ENCODE measurements at places on chromosomes 16 and 17.

DNA sequence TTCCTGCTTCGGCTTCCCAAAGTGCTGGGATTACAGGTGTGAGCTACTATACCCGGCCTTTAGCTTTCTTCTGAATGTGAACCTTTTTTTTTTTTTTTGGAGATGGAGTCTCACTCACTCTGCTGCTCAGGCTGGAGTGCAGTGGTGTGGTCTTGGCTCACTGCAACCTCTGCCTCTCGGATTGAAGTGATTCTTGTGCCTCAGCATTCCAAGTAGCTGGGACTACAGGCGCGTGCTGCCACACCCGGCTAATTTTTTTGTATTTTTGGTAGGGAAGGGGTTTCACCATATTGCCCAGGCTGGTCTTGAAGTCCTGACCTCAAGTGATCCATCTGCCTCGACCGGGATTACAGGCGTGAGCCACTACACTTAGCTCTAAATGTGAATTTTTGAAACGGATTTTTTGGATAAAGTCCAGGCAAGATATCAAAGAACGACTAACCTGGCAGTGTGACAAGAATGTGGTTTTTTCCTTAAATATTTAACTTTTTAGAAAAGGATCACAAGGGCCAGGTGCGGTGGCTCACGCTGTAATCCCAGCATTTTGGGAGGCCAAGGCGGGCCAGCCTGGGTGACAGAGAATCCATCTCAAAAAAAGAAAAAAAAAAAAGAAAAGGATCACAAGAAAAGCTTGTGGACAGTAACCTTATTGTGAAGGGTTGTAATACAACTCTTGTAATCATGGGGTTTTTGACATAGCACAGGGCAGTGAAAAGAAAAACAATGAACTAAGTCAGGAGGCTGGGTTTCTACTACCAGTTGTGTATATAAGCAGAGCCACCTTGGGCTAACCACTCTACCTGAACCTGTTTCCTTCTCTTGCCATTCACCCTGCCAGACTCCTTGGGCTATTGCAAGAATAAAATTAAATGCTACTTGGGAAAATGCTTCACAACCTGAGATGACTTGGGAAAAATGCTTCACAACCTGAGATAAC is 6.2 kb downstream of the BRCA1 start:
- DNase-seq, result no peak

DNA sequence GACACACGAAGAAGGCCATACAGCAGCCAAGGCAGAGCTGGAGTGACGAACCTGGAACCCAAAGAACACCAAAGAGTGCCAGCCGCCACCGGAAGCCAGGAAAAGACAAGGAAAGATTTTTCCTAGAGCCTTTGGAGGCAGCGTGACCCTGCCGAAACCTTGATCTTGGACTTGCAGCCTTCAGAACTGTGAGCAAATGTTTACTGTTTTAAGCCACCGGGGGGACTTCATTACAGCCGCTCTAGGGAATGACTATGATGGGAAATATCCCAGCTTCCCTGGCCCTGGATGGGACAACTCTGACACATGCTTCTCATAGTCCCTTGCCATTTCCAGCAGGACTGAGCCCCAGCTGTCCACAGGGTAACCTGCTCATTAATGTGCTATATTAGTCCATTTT is 270.6 kb downstream of the HAPSTR1 start:
- no peak for DNase-seq

- DNase-seq, result no peak
These were observed 67.7 kb downstream of the MPRIP start for GRCh38 chr17:17109907-17110306.

DNA sequence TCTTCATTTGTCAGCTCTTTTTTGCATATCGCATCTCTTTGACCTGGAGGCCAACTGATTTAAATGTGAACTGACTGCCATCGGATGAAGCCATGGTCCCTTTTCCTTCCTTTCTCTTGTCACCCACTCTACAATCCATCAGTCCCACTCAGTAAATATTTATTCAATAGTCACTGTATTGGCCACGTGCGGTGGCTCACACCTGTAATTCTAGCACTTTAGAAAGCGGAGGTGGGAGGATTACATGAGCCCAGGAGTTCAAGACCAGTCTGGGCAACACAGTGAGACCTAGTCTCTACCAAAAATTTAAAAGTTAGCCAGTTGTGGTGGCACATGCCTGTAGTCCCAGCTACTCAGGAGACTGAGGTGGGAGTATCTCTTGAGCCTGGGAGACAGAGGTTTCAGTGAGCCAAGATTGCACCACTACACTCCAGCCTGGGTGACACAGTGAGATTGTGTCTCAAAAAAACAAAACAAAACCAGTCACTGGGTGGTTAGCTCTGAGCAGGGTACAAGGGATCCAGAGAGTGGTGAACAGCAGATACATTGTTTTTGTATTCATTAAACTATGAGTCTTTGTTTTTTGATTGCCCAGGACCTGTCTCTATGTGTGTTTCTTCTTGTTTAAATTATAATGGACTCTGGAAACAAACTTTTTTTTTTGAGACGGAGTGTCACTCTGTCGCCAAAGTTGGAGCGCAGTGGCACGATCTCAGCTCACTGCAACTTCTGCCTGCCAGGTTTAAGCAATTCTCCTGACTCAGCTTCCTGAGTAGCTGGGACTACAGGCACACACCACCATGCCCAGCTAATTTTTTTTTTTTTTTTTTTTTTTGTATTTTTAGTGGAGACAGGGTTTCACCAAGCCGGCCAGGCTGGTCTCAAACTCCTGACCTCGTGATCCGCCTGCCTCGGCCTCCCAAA is 6.9 kb downstream of the PHAF1 start:
- no peak for DNase-seq

GRCh38 chr16:25812215-25812614 is 120.5 kb downstream of the HS3ST4 start:
- DNase-seq, result no peak

DNA sequence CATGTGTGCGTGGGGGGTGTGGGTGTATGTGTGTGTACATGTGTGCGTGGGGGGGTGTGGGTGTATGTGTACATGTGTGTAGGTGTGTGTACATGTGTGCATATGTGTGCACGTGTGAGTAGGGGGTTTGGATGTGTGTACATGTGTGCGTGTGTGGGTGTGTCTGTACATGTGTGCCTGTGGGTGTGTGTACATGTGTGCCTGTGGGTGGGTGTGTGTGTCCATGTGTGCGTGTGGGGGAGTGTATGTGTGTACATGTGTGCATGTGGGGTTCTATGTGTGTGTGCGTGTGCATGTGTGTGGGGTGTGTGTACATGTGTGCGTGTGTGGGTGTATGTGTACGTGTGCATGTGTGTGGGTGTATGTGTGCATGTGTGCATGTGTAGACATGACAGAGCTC is 129.1 kb downstream of the C16orf95 start:
- DNase-seq, result no peak

- no peak for DNase-seq
These were observed 2.6 kb upstream of the GRIN2C start for GRCh38 chr17:74862108-74862901.

GRCh38 chr17:47728214-47728877 is 4.7 kb upstream of the TBX21 start:
- DNase-seq, result no peak

DNA sequence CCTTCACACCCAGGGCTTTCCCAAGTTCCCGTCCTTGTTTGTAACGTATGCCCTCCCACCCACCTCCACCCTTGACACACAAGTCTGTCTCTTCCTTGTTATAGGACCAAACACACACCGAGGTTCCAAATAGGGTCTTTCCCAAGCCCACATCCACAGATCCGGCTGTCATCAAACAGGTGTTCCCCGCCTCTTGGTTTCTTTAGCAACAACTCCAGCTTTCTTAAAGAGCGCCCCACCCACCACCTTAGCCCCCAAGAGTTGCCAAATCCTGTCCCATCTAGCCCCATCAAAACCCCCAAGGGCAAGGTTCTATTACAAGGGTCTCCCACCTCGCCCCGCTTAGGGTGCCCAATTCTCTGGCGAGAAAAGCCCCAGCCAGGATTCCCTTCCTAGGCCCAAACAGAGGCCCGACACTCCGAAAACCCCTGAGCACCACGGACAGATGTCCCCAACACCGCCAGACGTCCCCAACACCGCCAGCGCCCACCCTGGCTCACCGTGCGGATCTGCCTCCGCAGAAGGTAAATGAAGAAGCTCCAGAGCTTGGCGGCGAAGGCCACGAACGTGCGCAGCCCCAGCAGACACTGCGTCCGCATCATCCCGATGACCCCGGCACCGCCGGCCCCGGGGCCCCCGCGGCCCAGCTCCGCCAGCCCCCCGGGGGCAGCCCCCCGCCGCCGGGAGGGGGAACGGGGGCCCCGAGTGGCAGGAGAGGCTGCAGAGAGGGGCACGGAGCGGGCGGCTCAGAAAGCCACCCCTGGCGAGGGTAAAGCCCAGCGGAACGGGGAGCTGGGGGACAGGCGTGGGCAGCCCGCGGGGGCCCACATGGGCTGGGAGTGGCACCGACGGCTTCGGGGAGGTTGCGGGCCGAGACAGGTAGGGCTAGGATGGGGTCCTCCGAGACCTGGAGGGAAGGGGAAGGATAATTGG is 573 bp downstream of the CTDNEP1 start:
- no peak for DNase-seq

DNA sequence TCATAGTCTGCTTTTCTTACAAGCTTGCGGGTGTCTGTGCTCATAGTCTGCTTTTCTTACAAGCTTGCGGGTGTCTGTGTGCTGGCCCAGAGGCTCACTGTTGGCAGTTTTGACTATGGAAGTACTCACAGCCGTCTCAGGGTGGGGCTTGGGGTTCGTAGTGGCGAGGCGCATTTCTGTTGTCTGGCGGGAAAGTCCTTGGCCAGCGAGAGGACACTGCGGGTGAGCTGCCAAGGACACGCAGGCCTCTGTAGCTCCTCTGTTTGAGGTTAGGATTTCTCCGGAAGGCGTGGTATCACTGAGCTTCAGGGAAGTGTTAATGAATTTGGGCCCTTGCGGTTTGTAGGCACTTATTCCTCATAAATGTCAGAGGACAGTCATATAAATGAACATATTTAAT is 13.5 kb downstream of the TBCD start:
- DNase-seq, result no peak

DNA sequence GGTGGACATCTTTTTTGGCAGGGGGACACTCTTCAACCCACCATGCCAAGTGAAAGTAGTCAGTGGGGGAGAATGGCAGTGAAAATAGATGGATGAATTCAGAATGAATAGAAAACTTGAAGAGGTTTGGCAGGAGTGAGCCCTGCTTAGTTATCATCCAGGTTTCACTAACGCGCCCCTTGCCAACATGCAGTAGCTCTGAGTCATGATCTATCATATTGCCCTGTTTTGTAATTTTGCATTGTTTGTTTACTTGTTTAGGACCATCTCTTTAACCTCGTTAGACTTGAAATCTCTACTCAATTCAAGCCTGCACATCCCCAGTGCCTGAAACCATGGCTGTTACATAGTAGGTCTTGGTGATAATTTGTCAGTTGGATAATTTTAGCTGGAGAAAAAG is 116.7 kb downstream of the RBFOX1 start:
- no peak for DNase-seq

DNA sequence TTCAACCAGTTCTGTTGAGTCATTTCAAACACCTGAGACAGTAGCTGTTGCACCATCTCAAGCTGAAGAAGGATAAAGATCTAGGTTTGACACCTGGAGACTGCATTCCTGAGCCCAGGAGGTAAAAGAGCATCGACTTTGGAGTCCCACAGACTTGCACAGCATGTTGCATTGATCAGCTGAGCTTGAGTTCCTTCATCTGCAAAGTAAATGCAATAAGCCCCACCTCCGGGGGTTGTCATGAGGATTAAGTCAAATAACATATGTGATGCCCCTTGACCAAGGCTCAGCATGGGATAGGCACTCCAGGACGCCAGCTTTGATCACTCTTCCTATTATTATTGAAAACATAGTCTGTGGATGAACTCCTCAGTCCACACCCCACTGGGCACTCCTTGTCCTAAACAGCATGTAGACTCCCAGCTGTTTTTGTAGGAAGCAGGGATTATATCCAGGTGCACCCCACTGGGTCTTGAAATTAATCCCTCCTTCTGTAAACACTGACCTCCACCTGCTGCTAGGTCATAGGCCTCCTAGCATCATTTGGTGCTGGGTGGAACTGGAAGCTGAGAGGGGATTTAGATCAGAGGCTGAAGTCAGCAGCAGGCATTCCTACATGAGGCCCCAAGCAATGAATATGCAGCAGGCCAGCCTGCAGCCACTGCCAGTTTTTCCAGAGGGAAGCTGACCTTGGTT is 259.0 kb downstream of the HS3ST4 start:
- DNase-seq, result no peak

- DNase-seq, result no peak
These were observed 23.3 kb downstream of the GPR179 start for GRCh38 chr17:38320482-38320881.

DNA sequence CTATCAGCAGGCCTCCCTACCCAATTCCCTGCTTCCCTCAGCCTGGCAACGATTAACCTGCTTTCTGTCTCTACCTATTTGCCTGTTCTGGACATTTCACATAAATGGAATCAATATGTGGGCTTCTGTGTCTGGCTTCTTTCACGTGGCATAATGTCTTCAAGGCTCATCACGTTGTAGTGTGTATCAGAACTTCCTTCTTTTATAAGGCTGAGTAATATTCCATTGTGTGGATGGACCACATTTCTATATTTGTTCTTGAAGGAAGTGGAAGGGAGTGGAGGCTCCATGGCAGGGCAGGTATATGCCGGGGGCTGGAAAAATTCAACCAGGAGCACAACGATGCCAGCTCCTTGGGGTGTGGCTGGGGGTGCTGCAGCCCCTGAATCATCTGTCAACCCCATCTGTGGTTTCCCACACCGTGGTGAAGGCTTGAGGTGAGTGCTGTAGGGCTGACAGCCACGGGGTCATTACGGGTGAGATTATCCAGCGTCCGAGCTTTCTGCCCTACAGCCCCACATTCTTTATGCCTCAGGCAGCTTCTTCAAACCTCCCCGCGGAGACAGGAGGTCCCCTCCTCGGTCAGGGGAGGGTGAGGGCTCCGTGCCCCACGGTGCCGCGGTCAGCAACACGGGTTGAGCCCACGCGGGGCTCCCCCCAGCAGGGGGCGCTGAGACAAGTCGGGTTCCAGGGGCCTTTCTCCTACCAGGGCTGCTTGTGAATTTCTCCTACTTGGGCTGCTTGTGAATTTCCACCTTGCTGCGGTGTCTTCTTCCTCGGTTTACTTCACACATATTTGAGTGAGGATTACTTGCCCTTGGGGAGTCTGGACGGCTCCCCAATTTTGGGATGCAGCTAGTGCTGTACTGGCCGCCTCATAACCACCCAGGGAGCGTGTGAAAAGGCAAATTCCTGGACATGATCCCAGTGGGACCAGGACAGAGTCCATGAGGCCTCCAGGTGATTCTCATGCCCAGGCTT is 18.3 kb upstream of the WFIKKN2 start:
- DNase-seq, result no peak

- no peak for DNase-seq
These were observed 355.4 kb upstream of the SOX9 start for GRCh38 chr17:71765437-71765836.

- no peak for DNase-seq
These were observed 274.6 kb upstream of the HSBP1 start for GRCh38 chr16:83533193-83533592.

GRCh38 chr16:88769617-88770460 is 15.2 kb downstream of the PIEZO1 start:
- DNase-seq, result no peak

DNA sequence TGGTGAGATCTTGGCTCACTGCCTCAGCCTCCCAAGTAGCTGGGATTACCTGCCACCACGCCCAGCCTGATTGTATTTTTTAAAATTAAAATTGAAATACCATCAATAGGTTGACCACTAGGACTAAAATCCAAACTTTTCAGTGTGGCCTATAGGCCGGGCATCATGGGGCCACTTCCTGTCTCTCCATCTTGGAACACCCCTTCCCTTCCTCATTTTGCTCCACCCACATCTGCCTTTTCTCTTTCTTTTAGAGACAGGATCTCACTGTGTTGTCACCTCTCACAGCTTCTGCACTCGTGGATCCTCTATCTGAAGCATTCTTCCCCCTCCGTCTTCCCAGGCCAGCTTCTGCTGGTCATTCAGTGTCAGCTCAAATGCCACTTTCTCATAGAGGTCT is 57.0 kb downstream of the BMERB1 start:
- DNase-seq, result no peak
